NCI-H1694 treated with DMSO at 0.1 percent for 48 hours (cell line): ENCODE measurements at places on chromosomes 13 and 19.

- DNase-seq, result no peak
Measured at GRCh38 chr19:1747285-1748114, 5.8 kb upstream of the ONECUT3 start.

DNA sequence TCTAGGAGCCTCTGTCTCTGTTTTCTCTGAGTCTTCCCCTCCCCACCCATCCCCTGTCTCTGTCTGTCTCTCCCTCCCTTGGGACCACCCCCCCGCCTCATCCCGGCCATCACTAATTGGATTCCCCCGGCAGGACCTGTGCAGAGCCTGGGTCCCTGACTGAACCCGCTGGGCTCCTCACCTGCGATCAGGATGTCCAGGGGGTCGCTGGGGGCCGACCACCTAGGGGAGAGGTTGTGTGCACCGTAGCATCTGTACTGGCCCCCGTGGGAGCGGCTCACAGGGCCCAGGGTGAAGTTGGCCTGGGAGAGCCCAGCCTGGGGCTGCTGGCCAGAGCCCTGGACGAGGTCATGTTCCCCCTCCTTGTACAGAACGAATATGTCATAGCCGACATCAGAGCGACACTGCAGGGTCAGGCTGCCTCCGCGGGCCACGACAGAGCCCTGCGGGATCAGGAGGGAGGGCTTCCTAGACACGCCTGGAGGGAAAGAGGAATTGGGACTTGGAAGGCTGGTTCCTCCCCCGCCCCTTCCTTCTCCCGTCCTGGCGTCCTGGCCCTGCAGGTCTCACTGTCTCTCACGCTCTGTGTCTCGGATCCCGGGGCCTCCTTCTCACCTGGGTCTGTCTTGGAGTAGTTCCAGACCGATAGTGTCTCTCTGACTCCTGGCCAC, 1.8 kb downstream of the LILRB5 start:
- no peak for DNase-seq

DNA sequence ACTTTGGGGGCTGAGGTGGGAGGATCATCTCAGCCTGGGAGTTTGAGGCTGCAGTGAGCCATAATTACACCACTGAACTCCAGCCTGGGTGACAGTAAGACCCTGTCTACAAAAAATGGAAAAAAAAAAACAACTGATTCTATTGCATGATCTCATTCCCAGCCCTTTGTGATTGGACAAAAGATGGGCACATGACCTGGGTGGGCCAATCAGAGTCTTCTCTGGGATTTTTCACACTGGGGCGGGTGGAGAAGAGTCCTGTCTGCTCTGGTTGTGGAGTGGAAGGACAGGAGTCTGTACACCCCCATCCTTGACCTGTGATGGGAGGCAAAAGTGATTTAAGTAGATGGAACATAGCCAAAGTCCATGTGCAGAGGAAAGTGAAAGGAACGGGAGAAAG, 170.5 kb downstream of the UQCRFS1 start:
- no peak for DNase-seq

- no peak for DNase-seq
Measured at GRCh38 chr13:63696055-63696454, 2280.4 kb upstream of the PCDH20 start.

- DNase-seq, result no peak
Measured at GRCh38 chr19:31340042-31341025, 8.9 kb downstream of the TSHZ3 start.

GRCh38 chr13:112626761-112627160, 38.8 kb upstream of the TUBGCP3 start:
- no peak for DNase-seq

GRCh38 chr13:83449668-83450395, 432.4 kb downstream of the SLITRK1 start:
- no peak for DNase-seq

DNA sequence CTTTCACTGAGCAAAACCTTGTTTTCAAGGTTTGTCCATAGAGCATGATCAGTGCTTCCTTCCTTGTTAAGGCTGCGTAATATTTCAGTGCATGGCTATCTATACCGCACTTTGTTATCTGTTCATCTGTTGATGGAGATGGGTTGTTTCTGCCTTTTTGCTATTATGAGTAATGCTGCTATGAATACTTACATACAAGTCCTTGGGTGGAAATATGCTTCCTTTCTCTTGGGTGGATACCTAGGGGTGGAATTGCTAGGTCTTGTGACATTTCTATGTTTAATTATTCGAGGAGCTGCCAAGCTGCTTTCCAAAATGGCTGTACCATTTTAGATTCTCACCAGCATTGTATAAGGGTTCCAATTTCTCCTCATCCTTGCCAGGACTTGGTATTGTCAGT, 70.9 kb downstream of the SPATA13 start:
- no peak for DNase-seq

GRCh38 chr13:99087954-99088491, 110.2 kb upstream of the DOCK9 start:
- DNase-seq, result no peak

DNA sequence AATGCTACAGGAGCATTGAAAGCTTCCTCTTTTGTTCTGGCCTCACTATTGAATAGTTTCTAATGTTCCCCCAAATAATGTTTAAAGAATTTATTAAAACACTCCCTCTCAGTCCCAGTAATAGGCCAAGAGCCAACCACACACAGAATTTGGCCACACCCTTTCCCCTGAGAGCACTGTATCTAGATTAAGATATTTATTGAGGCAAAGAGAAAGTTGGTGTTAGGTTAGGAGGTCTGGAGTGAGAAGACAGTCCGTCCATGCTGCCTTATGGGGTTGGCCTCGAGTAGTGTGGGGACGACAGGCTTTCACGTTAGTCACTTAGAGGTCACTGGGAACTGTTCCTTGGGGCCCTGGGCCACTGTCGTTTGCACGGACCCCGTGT, 122.9 kb upstream of the RNF113B start:
- DNase-seq, result no peak

DNA sequence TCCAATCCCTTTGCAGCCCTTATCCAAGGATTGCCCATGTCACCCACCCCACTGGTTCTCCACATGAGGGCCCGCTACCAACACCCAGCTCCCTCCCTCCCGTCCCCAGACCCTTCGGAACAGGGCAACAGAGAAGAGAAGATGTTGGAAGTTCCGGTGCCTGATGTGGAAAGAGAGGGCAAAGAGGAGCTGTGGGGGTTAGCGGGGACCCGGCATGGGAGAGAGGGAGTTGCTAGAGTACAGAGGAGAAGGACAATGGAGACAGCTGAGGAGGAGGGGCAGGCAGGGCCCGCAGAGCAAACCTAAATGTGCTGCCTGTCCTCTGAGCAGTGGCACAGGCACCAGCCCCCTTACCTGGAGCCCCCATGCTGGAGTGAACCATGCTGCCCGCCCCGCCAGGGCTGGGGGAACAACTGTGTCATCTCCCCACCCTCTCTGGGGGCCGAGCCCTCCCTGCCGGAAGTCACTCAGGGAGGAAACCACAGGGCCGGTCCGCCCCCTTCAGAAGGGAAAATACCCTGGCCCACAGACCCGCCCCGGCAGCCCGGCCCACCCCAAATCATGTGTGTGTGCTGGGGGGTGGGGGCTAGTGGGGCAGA, at the start of gene POU2F2:
POU2F2 (minus strand) TSS at position 417 of the 599 bp plus-strand sequence; CDS start at position 382, 35 bp downstream.
- no peak for DNase-seq

DNA sequence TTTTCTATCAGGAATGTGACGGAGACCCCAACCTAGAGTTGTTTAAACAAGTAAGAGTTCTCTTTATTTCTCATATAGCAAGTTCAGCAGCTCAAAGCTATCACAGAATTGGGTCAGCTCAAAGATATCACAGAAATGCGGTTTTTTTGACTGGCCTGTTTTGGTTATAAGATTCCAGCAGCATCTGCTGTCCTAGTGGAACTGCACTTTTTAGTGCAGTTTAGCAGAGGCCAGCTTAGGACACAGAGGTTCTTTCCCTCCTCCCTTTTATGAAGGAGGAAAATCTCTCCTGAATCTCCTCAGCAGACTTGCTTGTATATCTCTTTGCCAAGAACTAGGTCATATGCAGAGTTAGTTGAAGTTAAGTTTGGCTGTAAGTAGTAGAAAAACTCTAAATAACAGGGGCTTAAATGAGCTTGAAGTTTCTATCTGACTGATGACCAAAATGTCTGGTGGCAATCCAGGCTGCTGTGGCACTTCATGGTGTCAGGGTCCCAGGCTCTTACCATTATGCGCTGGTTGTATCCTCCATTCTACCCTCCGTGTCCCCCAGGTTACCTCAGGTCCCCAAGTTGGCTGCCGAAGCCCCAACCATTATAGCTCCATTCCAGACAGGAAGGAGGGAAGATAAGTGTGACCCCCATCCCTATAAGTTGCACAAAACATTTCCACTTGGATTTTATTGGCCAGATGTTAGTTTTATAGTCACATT, 6.6 kb downstream of the PPP2R1A start:
- DNase-seq, result no peak

DNA sequence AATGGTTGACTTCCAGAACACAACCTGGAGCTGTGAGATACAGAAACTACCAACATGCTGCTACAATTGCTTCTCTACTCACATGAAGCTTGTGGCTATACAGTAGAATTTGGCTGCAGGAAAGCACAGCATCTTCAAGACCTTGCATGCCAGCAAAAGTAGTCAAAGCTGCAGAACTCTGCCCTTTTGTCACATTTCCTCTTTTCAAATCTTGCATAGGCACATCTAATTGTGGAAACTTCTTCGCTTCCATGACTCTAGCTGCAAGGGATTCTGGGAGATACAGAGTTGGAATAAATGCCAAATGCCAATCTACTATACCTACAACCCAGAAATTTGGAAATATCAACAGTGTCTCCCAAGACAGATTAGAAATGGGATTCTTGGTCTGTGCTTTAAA, 462.2 kb downstream of the FOXO1 start:
- DNase-seq, result no peak

DNA sequence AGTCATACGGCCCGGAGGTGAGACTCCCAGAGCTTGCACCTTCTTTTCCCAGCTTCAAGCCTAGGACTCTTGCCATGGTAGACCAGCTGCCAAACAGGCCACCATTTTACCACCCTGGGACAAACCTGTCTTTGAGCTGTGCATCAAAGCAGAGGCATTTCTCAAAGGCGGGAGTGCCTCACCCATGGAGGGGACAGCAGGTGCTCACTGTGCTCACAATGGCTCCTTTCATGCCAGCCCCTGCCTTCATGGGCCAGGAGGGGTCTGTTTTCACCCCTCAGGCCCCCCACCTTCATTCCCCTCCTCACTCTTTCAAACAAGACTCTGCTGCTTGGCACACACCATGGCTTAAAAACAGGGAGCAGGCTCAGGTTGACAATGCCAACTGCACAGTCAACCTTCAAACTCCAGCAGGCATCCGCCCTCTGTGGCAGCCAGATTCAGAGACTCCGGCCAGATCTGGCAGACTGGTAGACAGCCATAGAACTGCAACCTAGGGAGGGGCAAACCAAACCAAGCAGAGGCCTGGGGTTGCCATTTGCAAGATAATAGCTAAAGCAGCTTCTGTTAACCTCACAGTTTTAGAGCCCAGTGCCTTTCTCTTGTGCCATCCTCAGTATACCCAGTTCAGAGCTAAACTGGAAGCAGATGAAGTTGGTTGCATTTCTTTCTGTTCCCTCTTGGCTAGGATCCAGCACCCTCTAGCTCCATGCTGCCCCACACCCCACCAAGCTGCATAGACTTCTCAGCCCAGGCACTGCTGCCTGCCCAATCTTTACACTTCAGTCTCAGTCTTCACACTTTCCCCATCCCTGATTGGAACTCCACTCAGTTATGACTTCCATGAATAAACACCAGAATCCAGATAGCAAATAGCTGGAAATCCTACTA, 93.9 kb upstream of the SPATA13 start:
- DNase-seq, result no peak

DNA sequence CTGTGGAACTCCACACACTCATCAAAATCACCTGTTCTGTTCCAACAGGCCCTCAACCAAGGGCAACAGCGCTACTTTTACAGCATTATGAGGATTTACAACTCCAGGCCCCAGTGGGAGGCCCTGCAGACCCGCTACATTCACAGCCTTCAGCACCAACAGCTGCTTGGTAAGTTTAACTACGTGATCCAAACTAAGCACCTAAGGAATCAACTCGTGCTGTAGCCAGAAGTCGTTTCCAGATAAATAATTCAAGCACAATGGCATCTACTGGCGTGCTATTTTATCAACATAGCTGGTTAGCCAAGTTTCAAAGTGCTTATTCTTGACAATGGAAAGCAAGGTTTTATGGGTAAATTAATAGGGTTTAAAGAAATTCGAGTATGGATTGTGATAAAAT, 5.3 kb downstream of the FAM216B start:
- DNase-seq, result no peak

- DNase-seq, result no peak
Measured at GRCh38 chr13:21326155-21327031, 132.7 kb downstream of the ZDHHC20 start.

- no peak for DNase-seq
Measured at GRCh38 chr19:31943191-31943661, 402.2 kb upstream of the ZNF507 start.

GRCh38 chr13:43794416-43794815, 7.6 kb upstream of the ENOX1 start:
- DNase-seq, result no peak

DNA sequence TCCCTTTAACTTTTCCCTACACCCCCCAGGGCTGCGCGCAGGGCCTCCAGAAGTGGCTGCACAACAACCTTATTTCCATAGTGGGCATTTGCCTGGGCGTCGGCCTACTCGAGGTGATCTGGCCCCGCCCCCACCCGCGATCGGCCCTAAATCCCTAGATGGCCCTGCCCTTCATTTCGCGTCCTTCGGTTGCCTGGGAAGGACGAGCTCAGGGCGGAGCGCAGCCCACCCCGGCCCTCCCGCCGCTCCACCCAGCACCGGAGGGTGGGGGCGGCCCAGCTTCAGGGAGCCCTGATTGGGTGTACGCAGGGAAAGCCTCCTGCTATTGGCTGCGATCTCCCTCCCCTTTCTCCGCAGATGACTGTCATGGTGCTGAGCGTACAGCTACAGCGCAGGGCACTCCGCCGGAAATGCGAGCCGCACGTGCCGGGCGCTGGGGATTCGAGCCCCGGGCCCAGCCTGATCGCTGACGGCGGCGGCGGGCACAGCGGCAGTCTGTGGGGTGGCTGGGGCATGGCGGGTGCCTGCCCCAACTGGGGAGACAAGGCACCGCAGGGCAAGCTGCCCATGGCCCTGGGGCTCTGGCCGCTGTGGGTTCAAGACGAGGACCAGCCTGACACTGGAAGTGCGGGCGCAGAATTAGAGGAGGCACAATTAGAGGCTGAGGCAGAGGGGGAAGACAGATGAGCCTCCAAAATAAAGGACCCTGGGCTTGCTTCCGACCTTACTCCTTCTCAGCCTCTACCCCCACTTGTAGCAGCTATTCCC, 4.3 kb downstream of the CD37 start:
- DNase-seq, result no peak

GRCh38 chr13:20685092-20685491, 18.4 kb upstream of the IL17D start:
- no peak for DNase-seq

GRCh38 chr13:21034603-21035191, 26.7 kb downstream of the LATS2 start:
- DNase-seq, result no peak

- DNase-seq, result no peak
Measured at GRCh38 chr13:32255724-32256109, 59.4 kb downstream of the ZAR1L start.

- DNase-seq, result no peak
Measured at GRCh38 chr19:50654882-50655281, 5.6 kb downstream of the C19orf81 start.
